Stimulated activated CD4-positive, alpha-beta T cell treated with anti-CD3 and anti-CD28 coated beads, Interleukin-1b, Interleukin-23, amount 100 ng/mL, for 1 hour (primary cell): ENCODE measurements at places on chromosomes 3 and 15.

GRCh38 chr15:65033659-65034269, 4.3 kb upstream of the MTFMT start:
- DNase-seq: no peak

- no peak for DNase-seq
Measured at GRCh38 chr3:115823083-115823482, 199.8 kb downstream of the GAP43 start.

- DNase-seq: no peak
Measured at GRCh38 chr3:49880581-49881315, 11.0 kb upstream of the CAMKV start.

DNA sequence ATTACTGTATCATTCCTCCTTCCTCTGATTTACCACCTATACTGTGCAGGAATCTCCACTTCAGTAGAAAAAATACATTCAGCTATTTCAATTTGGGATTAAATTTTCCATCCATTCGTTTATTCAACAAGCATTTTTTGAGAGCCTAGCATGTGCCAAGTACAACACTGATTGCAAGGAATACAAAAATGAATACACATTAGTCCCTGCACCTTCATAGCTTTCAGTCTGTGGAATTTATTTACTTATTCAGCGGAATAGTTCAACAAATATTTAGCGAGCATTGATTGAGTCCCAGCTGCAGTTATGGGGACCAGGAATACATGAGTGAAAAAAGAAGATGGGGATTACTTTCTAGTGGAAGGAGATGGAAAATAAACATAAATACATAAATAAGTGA, 606.8 kb upstream of the TBL1XR1 start:
- DNase-seq: no peak

DNA sequence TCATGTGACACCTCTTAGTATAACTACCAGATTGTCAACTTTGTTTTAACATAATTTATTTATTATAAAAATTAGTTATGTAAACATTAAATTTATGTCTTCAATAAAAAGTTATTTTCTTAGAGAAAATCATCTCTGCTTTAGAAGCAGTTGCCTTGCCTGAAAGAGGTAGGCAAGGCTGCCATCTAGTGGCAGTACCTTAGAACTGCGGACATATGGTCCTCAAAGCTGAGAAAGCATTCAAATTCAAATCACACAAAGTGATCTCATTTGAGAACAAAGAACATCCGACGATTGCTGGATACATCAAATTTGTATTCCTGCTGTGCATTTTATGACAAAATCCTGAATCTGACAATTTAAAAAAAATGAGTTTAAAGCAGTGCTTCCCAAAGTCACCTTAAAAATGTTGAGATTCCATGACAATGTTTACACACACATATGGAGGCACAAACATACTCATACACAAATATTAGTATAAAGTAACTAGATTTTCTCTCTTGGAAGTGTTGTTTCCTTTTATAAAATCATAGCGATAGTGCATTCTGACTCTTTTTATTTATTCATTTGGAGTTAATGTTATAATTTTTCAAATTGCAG, 617.4 kb downstream of the CADM2 start:
- DNase-seq: no peak

DNA sequence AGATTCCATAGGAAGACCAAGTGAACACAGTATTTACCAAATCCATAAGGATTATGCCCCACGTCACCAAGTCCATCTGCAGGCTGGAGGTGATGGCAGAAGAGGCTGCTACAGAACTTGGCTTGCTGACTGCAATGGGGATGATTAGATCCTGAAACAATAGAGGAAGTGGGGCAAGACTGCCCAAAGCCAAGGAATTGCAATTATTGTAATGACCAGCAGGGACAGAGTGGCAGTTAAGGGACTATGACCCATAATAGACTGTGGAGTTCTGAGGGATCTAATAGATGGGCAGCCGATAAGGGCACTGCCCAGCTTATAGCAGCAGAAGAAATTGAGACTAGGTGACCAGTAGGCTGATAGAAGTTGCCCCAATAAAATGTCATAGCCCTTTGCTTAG, 108.4 kb downstream of the MINAR1 start:
- DNase-seq: no peak

DNA sequence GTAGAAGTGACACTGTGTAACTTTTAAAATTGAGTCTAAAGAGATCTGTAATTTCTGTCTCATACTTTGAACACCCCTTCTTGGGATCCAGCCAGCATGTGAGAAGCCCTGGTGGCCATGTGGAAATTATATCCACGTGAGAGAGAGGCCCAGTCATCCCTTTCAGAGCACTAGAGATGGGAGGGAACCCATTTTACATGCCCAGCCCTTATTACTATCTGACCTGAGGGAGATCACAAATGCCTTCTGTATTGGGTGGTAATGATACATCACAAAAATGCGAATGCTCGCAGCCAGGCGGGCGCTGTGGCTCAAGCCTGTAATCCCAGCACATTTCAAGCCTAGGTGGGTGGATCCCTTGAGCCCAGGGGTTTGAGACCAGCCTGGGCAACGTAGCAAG, 27.3 kb upstream of the TRAK1 start:
- no peak for DNase-seq

GRCh38 chr3:5013021-5013906, 34.0 kb downstream of the BHLHE40 start:
- DNase-seq: no peak

DNA sequence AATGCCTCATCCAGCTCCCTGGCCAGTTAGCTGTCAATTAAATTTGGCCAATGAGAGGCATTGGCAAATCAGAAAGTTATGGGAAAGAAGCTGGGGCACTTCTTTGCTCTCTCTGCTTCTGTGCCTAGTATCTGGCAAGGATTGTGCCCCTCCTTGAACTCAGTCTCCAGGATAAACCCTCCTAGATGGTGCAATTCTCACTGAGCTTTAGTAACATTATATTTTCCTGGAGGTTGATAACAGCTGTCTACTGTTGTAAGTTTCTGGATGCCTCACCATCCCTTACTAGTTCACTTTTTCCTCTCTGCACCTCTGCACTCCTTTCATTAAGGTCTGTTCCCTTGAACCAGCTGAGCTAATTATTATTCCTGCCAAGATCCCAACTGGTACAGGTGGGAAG, 329.5 kb downstream of the MFSD1 start:
- DNase-seq: no peak

DNA sequence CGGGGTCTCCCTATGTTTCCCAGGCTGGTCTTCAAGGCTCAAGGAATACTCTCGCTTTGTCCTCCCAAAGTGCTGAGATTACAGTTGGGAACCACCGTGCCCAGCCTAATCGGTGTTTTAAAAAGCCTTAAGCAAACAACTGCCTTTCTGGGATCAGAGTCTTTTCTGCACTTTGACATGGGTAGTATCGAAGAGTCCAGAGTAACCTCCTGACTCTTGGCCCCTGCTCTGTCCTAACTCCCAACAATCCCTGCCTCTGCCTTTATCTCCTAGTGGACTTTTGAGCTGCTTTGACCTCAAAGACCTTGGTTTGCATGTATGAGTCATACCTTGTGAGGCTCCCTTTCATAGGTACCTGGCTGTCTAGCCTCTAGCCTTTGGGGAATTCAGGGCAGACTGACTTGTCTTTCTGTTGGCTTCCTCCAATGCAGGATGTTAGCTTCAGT, 21.0 kb upstream of the HACD2 start:
- DNase-seq: no peak

DNA sequence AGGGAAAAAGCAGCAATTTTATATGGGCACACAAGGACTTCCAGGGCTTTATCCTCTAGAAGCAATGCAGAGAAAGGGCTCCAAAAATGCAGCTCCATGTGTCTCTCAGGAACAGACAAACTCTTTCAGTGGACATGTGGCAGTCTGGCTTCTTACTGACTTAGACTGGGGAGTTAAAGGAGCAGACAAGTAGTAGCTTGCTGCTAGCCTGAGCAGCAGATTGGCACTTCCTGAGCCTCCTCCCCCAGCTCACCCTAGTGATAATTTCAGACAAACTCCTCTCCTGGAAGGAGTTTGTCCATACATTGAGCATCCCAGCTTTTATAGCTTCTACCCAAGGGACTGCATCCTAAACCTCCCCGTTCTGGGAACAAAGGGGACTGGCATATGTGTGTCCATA, 101.7 kb upstream of the MANF start:
- DNase-seq: no peak

GRCh38 chr3:60417576-60417975, 833.7 kb downstream of the FHIT start:
- no peak for DNase-seq

DNA sequence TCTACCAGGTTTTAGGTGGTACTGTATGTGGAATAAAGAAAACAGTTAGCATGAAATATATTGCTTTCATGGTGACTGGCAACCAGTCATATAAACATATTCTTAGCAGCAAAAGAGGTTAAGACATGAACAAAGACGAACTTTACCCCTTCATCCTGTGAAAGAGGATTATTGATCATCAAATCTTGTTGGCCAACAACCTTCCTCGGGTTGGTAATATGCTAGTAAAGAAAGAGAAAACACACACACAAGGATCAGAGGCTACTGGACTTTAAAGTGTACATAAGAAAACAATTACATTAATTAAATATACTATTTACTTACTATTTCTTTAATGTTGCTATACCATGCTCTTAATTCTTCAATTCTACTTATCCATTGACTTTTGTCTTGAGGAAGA, 337.9 kb downstream of the TBC1D5 start:
- DNase-seq: no peak

GRCh38 chr3:46162975-46163555, 45.0 kb downstream of the CCR1 start:
- DNase-seq: no peak

DNA sequence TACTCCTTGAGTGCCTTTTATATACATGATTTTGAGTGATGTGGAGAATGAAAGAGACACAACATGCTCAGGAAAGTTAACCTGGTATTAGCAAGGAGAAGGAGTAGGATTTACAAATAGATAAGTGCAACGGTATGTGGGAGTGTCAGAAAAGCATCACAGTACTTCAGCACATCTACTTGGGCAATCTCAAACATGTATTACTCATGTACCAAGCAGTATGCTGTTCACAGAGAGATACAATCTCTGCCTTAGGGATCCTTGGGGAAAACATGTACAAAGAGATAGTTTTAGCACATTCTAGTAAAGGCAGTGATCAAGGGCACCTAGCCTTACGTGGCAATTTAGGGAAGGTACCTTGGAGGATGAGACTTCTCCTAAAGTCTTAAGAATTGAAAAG, 146.5 kb downstream of the FILIP1L start:
- DNase-seq: no peak

DNA sequence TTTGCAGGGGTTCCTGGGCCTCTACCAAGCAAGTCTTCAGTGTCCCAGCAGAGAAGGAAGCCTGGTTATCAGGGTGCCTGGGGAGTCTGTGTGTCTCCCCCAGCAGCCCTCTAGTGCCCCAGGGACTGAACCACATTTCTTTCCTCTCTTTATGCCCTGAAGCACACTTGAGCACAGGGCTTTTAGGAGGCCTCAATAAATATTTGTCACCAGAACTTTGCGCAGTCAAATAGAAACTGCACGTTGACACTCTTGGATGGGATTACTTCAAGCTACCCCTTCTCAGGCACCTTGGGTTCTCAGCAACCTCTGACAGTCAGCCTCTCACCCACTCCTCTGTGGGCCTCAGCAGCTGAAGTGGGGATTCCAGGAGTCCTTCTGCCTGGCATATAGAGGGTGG, 226.6 kb upstream of the HES1 start:
- no peak for DNase-seq

DNA sequence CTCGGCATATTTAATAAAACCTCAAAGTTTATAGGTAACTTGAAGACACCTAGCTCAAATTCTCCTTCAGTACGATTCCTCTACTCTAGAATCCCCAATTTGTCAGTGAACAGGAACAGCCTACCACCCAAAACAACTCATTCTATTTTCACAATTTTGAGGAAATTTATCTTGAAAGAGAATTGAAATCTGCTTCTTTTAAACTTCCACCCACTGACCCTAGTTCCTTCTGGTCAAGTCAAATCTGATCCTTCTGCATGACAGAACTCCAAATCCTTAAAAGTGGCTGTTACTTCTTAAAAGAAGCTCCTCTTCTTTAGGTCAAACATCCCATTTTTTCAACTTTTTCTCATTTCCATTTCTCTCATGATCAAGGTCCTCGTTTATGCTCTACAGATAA, 4.4 kb downstream of the GABPB1 start:
- no peak for DNase-seq

DNA sequence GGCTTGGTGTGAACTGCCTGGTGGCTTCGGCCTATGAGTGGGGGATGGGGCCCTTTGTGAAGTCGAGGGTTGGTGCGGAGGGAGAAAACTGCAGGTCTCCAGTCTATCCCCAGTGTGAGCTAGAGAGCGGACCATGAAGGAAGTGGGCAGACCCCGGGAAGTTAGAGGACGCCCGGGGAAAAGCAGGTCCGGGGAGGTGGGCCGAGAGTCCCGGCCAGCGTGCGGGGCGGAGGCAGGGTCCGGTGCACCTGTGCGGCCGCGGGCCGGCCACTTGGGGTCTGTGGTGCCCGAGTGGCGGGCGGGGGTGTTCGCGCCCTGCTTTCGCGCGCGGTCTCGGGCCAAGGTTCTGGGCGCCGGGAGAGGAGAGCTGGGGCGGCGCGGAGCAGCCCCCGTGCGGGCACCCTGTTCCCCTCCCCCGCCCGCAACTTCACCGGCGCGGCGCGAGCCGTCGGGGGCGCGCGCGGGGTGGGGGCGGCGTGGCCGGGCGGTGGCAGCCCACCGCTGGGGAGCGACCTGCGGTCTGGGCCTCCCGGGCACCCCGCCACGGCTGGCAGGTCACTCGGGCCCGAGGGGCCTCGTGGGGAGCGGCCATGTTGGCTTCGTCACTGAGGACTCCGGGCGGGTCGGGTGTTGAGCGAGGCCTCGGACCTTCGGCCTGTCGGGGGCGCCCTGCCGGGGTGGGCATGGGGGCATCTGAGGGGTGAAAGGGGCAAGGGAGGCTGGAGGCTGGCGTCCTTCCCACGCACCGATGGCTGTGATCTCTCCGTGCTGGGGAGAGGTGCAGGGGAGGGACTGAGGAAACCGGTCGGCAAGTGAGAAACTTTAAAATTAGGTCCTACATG, 4.8 kb downstream of the UBE2E1 start:
- DNase-seq: no peak

DNA sequence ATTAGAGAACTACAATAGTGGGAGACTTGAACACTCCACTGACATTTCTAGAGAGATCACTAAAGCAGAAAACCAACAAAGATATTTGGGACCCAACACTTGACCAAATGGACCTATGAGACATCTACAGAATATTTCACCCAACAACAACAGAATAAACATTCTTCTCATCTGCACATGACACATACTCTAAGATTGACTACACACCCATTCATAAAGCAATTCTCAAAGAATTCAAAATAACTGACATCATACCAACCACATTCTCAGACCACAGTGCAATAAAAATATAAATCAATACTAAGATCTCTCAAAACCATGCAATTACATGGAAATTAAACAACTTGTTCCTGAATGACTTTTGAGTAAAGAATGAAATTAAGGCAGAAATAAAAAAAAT, 473.7 kb downstream of the LPP start:
- no peak for DNase-seq

- no peak for DNase-seq
Measured at GRCh38 chr3:119073258-119074001, 38.8 kb upstream of the IGSF11 start.

GRCh38 chr15:48930735-48931134, 33.0 kb downstream of the SHC4 start:
- DNase-seq: no peak
